AG09309 (cell line): ENCODE measurements at places on chromosomes 6 and 20.
A peak's percentile ranks its signal among the peaks of the same experiment; 100 is the strongest.

GRCh38 chr6:92559611-92560010 is 859.7 kb downstream of the EPHA7 start:
- no peak for DNase-seq

DNA sequence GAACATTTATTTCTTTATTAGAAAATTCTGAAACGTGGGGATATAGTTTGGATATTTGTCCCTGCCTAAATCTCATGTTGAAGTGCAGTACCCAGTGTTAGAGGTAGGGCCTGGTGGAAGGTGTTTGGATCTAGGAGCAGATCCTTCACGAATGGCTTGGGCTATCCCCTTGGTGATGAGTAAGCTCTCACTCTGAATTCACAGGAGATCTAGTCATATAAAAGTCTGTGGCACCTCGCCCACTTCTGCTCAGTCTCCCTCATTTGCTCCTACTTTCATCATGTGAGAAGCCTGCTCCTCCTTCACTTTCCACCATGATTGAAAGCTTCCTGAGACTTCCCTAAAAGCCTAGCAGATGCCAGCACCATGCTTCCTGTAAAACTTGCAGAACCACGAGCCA is 96.8 kb upstream of the GJE1 start:
- DNase-seq = no peak

DNA sequence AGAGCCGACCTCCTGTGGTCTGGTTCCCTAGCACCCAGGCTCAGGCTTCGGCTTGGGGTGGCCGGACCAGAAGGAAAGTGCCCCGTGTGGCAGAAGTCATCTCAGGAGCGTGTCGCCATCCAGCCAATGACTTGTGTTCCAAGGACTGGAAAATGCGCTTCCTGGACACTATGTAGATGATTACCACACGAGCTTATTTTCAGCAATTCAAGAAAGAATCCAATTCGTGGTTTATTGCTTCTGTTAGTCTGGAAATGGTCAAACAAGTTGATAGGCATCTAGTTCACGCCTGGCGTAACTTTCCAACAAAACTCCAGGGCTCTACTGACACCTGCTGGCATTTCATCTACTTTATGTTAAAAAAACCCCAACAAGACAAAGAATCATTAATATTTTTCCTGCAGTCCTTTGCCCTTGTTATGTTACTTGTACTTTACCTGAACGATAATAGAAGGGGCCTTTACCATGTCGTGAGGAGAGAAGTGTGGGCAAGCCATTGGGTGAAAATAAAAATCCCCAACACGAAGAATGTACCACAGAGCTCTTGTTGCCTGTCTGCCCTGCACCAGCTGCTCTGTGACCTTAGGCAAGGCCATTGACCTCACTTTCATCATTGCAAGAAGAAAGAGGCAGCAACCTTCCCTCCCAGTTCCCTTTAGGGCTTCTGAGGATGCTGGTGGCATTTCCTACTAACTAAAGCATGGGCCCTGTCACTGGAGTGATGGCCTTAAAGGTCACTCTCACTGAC is 154.7 kb upstream of the LAMP5 start:
- DNase-seq = peak; percentile 71

DNA sequence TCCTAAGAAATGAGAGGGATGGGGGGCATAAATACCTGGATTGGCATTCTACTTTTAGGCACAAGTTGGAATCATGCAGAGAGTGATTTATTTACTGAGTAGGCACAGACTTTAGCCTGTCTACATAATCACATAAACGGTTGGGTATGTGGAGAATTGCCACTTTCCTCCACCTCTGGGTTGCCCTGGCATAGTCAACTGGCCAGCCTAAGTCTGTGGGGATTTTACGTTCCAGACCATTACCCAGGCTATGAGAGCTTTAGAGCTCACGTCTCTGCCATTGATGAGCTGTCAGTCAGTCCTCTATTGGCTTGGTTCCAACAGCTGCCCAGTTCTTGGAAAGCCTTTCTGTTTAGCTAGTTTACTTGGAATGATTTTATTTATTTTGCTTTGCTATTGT is 5.0 kb upstream of the BHLHE23 start:
- no peak for DNase-seq

- no peak for DNase-seq
Measured at GRCh38 chr20:19313342-19314069, 101.1 kb downstream of the SLC24A3 start.

- DNase-seq = no peak
Measured at GRCh38 chr6:45421709-45422502, 44.2 kb upstream of the SUPT3H start.

- no peak for DNase-seq
Measured at GRCh38 chr6:68976260-68976659, 341.2 kb downstream of the ADGRB3 start.

DNA sequence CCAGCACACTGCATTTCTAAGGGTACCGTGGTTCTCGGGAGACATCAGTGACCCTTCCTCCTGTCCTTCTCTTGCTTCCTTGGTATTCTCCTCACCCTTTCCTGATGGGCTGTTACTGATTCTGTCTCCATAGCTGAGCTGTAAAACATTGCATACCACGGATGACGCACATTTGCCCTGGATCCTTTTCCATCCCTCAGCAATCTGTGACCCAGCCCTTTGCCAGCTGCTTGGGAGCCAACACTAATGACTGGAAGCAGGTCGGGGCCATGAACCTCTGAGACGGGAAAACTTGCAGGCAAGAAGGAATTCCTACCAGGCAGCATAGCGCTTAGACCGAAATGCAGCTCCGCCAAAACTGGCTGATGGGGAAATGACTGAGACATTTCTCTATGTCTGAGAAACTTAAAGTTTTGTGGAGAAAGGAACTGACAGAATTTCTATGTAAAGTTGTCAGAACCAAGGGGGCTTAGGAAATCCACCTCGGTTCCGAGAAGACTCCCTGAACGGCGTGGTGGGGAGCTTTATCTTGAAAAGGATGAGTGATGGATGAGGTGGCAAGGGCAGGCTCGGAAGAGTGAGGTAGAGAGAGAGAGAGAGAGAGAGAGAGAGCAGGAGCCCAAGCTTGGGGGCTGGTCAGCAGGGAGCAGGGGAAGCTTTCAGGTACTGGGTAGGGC is 19.2 kb downstream of the TUBB2B start:
- DNase-seq = peak; percentile 92

GRCh38 chr20:46355778-46356177 is 47.5 kb upstream of the CDH22 start:
- DNase-seq = no peak

DNA sequence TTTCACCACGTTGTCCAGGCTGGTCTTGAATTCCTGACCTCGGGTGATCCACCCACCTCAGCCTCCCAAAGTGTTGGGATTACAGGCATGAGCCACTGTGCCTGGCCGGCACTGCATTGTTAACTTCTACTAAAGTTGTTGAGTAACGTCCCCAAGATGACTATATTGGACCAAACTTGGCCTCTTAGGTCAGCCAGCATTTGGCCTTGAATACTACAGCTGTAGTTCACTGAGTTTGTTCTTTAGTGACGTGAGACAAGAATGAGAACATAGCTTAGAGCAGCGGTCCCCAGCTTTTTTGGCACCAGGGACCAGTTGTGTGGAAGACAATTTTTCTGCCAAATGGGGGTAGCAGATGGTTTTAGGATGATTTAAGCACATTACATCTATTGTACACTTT is 237.1 kb downstream of the TBC1D7 start:
- no peak for DNase-seq

DNA sequence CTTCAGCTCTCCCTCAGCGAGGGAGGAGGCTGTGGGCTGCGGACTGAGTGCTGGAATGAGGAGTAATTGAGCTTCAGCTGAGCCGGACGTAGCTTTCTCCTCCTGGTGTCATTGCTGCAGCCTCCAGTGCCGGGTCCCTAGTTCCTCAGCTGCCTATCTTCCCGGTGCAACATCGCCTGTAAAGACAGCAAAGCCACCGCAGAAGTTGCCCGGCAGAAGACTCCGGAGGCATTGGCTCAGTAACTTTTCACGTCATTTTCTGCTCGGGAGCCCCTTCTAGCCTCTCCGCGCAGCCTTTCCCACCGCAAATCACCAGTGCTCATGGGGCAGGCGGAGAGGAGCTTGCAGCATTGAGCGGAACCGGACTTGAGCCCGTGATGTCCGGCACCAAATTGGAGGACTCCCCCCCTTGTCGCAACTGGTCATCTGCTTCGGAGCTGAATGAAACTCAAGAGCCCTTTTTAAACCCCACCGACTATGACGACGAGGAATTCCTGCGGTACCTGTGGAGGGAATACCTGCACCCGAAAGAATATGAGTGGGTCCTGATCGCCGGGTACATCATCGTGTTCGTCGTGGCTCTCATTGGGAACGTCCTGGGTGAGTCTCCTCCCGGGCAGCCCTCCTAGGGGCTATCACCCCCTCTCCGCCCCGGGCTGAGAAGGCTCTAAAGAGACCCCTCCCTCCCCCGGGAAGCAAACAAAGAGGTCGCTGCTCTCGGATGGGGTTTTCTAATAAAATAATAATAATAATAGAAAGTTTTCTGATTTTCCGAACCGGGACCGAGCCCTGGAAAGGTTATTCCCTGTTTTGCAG is at the start of gene HCRTR2:
TSS of gene HCRTR2 (plus strand) at position 305 of the 816 bp plus-strand sequence. CDS start at position 378, 73 bp downstream.
- DNase-seq = no peak

GRCh38 chr6:16058201-16058928 is 70.5 kb upstream of the MYLIP start:
- DNase-seq = no peak

DNA sequence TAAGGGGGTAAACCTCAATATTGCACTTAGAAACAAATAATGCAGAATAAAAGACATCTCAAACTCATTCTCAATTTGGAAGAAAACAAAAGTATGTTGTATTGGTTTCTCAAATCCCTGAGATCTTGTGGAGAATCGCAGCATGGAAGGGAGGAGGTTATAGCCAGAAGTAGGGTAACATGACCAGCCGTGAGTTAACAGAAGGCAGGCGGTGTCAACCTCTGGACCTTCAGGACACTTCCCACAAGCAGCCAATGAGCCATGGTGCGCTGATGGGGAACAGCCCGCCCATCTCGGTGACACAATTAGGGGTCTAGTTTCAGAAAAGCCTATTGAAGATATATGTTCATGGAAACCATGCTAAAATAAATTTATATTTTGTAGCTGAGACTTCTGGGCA is 98.4 kb downstream of the ALDH8A1 start:
- no peak for DNase-seq

DNA sequence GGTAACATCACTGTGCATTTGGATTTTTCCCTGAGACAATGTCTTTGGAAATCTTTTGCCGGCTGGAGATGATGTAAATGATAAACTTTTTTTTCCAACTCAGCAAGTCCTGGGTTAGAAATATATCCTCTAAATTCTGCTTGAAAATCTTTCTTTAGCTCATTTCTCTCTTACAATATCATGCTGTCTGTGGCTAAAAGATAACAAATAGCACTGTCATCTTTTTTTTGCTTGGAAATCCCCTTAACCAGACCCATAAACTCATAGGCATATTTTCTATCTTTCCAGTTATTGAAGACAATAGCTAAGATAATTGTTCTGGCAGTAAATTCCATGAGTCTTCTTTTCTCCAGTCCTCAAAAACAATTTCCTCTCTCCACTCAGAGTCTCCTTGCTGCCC is 481.5 kb downstream of the NKAIN2 start:
- DNase-seq = no peak

- DNase-seq = no peak
Measured at GRCh38 chr6:99121748-99122147, 174.0 kb upstream of the FBXL4 start.

DNA sequence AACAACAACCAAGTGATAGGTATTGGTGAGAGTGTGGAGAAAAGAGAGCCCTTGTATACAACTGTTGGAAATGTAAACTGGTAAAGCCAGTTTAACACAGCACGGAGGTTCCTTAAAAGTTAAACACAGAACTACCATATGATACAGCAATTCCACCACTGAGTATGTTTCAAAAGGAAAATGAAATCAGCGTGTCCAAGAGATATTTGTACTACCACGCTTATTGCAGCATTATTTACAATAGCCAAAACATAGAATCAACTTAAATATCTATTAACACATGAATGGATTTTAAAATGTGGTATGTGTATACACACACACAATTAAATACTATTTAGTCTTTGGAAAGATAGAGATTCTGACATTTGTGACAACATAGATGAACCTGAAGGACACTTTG is 1.1 kb downstream of the PTCHD4 start:
- no peak for DNase-seq

- DNase-seq = no peak
Measured at GRCh38 chr20:36677422-36677771, 31.4 kb upstream of the SLA2 start.

DNA sequence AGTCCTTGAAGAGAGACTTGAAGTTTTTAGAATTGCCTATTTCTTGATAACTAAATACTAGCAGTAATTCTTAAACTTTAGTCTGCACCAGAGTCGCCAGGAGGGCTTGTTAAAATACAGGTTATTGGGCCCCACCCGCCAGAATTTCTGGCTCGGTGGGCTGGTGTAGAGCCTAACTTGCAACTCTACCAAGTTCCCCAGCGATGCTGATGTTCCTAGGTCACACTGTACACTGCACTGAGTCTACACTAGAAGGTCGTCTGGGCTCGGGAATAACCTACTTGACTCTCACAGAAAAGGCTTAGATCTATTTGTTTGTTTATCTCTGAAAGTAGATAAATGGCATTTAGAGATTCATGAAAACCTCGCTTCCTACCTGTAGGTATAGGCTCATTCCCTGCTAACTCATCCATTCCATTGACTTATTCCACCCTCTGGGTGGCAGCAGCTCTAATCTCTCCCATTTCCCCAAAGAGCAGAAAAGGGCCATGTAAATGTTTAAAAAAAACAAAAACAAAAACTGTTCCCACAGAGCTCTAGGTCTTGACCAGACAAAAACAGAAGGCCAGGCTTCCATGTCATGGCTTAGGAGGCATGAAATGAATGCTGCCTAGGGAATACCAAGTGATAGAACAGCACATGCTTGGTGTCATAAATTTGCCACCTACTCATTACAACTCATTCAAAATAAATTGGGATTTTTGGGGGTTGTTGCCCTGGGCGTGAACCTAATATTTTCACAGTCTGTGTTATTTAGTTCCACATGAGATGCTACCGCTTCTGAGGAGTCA is 292.1 kb downstream of the ADGB start:
- no peak for DNase-seq
